ENCODE measurements at places on chromosomes 2 and 18.

DNA sequence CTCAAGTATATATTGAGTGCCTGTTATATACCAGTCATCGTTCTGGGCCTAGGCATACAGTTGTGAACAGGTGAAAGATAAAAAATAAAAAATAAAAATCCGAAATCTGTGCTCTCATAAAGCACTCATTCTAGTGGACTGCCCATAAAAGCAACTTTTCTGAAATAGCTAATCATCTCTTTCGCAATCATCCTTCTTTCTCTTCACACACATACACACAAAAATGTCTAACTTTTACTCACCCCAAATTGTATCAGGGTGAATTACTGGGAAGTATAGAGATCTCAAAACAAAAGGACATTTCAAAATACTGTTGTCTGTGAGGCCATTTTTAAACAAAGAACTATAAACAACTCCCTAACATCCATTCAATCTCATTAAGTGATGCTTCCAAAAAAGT is 29.6 kb upstream of the ORC2 start:
- DNase-seq: no peak

DNA sequence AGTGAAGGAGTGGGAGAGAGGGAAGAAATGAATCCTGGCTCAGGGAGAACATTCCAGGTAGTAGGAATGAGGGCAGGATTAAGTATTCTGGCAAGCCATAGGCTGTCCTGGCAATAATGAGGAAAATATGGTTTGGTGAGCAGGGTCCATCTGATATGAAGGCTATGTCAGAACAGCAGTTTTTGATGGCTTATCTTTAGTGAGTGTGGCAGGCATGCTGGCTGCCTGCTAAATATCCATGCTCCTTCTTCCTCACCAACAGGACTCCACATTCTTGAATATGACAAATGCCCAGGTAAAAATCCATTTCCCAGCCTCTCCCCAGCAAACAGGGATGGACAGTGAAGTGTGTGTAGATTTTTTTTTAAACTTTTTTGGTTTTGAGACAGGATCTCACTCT is 13.2 kb upstream of the CTIF start:
- DNase-seq: no peak

GRCh38 chr2:30583204-30583749 is 136.2 kb downstream of the LCLAT1 start:
- DNase-seq: no peak

DNA sequence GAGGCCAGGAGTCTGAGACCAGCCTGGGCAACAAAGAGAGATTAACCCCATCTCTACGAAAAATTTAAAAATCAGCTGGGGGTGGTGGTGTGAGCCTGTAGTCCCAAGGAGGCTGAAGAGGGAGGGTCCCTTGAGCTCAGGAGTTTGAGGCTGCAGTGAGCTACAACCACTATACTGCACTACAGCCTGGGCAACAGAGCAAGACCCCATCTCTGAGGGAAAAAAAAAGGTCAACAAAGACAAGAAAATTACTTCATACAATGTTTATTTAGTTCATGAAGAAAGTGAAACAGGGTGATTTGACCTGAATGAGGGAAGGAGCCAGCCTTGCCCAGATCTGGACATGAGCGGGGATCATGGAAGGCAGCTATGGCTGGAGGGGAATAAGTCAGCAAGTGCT is 59.1 kb downstream of the TMEM163 start:
- peak; percentile 7 for DNase-seq

GRCh38 chr2:136185981-136186776 is 68.2 kb upstream of the CXCR4 start:
- DNase-seq: no peak

DNA sequence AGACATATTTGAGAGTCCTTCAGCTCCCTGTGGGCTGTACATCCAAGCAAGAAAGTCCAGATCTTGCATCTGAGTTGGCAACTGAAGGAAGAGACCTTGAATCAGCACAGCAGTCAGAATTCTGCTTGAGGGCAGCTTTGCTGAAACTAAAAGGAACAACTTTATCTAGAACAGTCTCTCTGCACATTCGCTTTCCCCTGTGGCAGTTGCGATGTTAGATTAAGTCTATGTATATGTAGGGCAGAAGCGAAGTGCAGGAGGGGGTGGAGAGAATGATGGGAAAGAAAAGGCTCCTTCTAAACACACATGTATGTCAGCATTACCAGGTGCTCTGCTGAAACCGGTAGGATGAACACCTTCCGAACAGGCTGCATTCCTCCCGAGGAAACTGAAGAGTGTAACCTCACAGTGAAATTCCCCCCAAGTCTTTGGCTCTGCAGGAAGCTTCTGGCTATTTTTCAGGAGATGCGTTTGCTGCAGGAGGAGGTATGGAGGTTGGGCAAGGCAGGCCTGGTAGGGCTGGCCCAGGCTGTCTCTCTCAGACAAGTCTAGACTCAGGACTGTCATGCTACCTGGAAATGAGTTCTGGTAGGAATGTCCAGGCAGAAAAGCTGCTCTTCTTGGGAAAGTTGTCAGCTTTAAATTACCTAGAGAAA is 70.0 kb upstream of the ATL2 start:
- no peak for DNase-seq

GRCh38 chr2:173175222-173175621 is 99.6 kb downstream of the MAP3K20 start:
- no peak for DNase-seq

GRCh38 chr18:61334491-61334850 is 1.2 kb downstream of the CDH20 start:
- no peak for DNase-seq

GRCh38 chr2:157236404-157236803 is 21.1 kb upstream of the GALNT5 start:
- no peak for DNase-seq

- peak; percentile 43 for DNase-seq
Measured at GRCh38 chr18:6414723-6415417, at the start of gene L3MBTL4. Gene L3MBTL4, minus strand, starts transcription at chr18:6414911. Its CDS starts 103,286 bp downstream, at chr18:6311625.

GRCh38 chr2:37842732-37843440 is 82.2 kb upstream of the RMDN2 start:
- no peak for DNase-seq

- no peak for DNase-seq
Measured at GRCh38 chr2:233996461-233996860, 54.0 kb upstream of the SPP2 start.

DNA sequence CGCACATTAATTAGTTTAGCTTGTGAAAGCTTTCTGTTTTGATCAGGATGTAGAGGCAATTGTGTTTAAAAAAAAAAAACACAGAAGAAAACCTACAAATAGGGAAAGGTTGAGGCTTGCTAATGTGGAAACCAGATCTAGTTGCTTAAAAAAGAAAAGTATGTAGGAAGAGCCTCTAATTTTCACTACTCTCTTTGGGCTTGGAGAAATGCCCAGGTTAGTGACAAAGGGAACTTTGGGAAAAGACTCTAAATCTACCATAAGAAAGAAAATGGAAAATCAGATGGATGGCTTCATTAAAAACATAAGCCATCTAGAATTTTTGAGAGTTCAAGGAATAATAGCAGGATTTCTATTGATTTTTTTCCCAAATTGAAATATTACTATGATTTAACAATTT is 47.3 kb upstream of the SLC38A11 start:
- DNase-seq: no peak

DNA sequence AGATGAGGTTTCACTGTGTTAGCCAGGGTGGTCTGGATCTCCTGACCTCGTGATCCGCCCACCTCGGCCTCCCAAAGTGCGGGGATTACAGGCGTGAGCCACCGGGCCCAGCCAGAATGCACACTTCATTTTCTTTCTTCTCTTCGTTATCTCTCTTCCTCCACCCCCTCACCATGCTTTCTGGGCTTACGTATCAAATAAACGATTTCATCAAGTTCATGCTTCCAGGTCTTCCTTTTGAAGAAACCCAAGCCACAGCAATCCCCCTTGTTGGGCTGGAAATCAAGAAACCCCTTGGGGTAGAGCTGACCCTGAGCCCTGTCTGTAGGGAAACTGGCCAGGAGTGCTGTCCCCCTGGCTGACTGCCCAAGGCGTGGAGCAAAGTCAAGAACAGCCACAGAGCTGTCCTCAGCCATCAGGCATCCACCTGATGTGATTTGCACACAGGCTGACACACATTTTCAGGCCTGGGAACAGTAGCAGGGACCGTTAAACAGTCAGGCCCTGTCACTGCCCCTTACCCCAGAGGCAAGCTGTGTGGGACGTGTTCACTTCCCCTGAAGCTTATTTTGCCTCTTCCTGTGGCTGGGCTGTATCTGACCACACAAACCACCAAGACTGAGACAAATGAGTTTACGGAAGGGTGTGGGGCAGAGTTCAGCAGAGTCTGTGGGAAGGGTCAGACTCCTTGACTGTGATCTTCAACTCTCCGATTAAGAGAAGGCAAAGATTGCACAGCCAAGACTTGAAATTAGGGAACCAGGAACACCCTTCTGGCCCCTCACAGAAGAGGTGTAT is 15.1 kb upstream of the NMUR1 start:
- DNase-seq: peak; percentile 46
